ENCODE measurements at places on chromosomes 16 and 17.

GRCh38 chr17:81885454-81885853, 5.9 kb downstream of the ALYREF start:
- no peak for DNase-seq

- DNase-seq = no peak
Observed at GRCh38 chr17:62995377-62995885, 29.4 kb downstream of the TANC2 start.

DNA sequence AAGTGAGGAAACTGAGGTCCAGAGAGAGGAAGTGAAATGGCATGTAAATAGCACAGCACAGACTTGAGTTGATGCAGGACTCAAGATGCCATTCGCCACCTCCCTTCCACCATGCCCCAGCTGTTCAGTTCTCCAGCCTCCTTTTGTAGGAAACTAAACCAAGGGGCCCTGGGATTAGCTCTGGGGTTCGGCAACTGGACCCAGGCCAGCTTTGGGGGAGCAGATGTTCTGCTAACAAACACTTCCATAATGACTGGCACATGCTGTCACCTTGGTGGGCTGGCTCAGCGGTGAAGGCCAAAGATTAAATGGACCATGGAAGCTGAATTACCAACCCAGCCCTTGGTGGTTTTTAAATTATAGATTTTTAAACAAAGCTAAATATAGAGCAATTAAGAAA, 77.0 kb downstream of the IRX6 start:
- no peak for DNase-seq

- no peak for DNase-seq
Observed at GRCh38 chr17:48579760-48580554, 1.8 kb upstream of the HOXB4 start.

DNA sequence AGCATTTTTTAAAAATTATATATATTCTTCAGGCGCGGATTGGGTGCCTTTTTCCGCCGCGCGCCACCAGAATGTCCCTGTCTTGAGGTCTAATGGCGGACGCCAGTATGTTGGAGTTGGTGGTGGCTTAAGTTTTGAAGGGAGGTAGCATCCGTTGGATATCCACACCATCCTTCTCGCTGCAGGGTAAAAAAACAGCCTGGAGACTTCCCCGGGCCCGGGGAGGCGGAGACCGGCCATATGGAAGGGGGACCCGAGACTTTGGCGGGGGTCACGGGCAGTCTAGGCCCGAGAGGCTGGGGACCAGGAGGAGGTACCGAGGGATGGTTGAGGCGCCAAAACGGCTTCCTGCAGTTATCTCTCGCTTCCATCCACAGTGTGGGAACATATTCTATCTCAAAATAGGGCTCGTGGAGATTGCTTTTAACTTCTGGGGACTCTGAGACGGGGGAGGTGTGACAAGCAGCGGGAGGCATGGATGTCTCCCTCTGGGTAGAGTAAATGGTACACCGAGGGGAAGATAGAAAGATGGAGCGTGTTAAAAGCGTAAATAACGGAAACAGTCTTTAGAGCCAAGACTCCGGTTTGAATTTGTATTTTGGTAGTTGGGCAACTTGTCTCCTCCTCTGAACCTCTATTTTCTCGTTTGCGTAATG, at the start of gene SF3B3:
Gene SF3B3 (plus strand): TSS at position 74 of the 656 bp plus-strand sequence. CDS start 2,841 bp downstream, outside the sequence.
- DNase-seq = no peak

DNA sequence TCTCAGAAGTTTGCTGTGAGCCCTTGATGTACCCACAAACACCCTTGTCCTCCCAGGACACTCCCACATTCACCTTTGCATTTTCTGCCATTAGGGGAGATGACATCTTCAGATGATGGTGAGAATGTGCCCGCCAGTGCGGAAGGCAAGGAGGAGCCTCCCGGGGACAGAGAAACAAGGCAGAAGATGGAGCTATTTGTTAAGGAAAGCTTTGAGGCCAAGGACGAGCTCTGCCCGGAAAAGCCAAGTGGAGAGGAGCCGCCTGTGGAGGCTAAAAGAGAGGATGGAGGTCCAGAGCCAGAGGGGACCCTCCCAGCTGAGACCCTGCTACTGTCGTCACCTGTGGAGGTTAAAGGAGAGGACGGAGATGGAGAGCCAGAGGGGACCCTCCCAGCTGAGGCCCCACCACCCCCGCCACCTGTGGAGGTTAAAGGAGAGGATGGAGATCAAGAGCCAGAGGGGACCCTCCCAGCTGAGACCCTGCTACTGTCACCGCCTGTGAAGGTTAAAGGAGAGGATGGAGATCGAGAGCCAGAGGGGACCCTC, 17.0 kb downstream of the TAF1C start:
- DNase-seq = no peak

GRCh38 chr17:4086041-4086483, 56.8 kb downstream of the ZZEF1 start:
- no peak for DNase-seq

DNA sequence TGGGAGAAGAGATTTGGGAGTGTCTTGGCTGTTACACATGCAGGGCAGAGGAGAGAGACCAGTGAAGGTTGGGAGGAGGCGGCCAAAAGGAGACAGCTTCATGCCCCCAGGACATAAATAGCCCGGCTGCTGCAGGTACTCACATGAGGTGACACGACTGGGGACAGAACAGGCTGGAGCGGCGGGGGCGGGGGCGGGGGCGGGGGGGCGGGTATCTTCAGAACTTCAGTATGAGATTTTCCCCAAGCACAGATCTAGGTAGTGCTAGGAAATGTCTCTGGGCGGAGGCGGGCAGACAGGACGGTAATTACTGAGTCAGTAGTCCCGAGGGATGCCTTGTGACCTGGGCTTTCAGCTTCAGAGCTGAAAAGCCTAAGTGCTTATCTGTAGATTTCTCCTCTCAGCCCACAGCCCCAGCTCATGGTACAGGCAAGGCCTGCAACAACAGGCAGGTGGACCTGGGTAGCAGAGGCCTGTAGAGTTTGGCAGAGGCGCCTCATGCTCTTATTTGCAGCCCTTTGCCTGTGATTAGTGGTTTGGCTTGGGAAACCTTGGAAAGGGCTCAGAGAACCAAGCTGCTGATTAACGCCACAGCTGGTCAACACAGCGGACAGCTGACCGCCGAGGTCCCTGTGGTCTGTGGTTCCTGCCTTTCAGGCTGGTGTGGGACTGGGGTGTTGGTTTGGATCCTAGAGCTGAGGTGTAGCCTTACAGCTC, 24.5 kb downstream of the UNK start:
- DNase-seq = no peak

- no peak for DNase-seq
Observed at GRCh38 chr16:55151561-55152305, 172.3 kb upstream of the IRX6 start.

- no peak for DNase-seq
Observed at GRCh38 chr16:70784692-70785555, 16.0 kb downstream of the VAC14 start.

DNA sequence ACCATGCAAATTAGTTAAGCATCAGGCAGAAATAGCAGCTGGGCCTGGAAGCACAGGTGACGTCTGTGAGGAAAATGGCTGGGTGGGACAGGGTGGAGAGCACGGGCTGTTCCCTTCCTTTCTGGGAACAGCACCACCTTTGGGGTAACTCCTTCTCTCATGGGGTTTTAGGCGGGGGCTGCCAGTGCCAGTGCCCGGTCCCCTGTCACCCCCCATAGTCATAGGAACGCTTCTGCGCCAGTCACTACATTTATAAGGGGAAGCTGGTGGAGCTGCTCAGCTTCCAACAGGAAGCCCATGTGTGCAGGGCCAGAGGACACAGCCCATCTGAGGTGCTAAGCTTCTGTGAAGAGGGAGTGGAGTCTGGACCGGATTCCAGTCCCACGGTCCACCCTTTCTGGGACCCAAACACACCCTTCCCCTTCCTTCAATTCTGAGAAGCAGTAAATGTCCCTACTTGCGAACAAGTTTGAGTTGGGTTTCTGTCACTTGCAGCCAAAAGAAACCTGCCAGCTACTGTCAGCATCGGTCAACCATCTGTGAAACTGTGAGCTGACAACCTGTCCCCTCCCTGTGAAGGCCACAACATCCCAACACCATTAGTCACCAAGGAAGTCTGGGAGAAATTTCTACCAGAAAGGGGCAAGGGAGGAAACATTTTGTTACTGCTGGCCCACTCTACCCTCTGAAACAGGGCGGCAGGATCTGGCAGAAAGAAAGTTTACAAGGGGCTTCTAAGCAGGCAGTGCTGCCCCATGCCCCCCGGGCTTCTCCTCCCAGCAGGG, 86.0 kb upstream of the AMZ2 start:
- DNase-seq = no peak

DNA sequence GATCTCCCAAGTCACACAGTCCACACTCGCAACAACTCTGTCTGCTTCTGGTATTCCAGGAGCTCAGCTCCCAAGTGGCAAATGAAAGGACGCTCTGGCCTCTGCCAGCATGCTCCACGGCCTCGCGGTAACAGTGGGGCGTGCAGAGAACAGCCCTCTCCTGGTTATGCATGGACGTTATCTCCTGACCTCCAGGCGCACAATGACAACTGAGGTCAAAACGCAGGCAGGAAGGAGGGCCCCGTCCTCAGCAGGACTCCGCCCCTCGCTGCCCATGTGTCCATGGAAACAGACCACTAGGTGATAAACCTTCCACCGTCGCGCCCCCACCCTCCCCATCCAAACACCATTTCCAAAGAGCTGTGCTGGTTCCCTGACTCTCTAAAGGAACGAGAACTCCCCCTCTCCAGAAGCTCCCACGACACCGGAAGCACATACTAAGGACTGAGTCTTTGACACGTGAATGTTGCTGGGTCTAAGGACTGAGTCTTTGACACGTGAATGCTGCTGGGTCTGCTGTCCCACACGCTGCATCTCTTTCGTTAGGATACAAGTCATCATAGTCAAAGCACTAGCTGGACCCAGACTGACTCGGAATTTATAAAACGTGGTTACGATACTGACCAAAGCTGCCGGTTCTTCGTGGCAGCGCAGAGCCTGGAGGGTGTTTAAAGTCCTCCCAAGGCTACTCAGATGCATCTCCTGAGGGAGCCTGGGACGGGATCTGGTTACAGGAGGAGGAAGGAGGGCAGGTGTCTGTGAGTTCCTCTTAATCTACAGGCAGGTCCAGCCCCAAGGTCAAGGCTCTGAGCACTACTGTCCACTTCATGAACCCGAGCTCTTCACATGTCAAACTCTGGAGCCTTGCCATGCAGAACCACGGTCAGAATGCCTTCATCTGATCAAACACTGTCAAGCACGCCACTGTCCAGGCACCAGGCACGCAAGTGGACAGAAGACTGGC, 43.9 kb downstream of the KLHDC4 start:
- DNase-seq = no peak

- DNase-seq = no peak
Observed at GRCh38 chr16:78436846-78437245, 337.4 kb downstream of the WWOX start.

GRCh38 chr16:48409839-48410632, 24.8 kb upstream of the SIAH1 start:
- DNase-seq = no peak

DNA sequence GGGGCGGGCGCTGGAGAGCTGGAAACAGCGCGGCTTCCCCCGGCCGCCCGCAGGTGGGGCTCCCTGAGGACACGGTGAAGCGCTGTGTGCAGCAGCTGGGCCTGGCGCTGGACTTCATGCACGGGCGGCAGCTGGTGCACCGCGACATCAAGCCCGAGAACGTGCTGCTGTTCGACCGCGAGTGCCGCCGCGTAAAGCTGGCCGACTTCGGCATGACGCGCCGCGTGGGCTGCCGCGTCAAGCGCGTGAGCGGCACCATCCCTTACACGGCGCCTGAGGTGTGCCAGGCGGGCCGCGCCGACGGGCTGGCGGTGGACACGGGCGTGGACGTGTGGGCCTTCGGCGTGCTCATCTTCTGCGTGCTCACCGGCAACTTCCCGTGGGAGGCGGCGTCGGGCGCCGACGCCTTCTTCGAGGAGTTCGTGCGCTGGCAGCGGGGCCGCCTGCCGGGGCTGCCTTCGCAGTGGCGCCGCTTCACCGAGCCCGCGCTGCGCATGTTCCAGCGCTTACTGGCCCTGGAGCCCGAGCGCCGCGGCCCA, 27.8 kb downstream of the SBK1 start:
- DNase-seq = no peak

- DNase-seq = no peak
Observed at GRCh38 chr17:81230043-81230820, 7.5 kb upstream of the CEP131 start.

GRCh38 chr16:920051-920681, 50.6 kb downstream of the LMF1 start:
- no peak for DNase-seq

DNA sequence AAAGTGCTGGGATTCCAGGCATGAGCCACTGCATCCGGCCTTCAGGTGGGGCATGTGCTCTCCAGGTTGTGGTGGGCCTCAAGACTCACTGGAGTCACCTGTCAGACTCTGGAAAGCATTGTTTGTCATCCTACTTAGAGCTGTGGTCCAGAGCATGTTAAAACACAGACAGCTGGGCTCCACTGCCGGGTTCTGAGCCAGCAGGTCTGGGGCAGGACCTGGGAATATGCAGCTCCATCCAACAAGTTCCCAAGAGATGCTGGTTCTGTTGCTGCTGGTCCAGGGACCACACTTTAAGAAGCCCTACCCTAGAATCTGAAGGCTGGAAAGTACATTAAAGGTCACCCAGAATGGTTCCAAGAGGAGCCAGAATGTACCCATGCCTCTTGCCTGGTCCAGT, 75.3 kb downstream of the GAS7 start:
- DNase-seq = no peak

DNA sequence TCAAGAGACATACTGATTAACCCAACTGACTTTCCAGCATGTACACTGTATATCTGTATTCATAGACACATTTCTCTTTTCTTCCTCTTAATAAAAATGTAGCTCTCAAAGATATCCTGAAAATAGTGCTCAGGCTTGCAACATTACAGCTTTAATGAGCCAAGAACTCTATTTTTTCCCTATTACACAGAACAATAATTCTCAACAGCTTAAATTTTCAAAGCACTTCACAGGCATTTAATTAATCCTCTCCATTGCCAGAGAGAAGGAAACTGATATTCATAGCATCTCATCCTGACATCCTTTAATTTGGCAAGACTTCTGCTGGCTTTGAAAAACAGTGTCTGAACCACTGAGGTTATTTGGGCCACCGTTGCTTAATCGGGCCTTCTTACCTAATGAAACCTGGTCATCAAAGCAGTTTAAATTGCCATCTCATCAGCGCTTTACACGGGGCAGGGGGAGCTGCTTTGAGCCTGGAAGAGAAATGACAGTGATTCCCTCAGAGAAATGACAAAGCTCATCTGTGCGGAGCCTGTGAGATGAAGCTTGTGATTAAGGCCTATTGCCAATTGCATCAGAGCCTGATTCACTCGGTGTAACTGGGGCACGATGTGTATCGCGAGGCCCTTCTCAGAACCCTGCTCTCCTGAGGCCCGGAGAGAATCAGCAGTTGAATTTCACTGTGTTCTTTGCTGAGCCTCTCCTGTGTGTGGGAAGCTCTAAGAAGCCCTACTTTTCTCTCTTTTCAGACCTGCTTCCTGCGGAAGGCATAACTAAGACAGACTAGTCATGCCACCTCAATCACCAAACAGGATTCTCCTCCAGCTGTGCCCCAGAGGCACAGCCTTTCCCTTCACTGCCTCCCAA, 8.5 kb upstream of the SIAH1 start:
- no peak for DNase-seq

GRCh38 chr17:69503711-69504110, 89.2 kb downstream of the MAP2K6 start:
- no peak for DNase-seq
